NCI-H187 (cell line): ENCODE measurements at places on chromosomes 2 and 18.

GRCh38 chr2:16630463-16630862 lies 35.2 kb downstream of the CYRIA start:
- no peak for DNase-seq

- DNase-seq = no peak
Measured at GRCh38 chr2:15711126-15711860, 119.6 kb downstream of the DDX1 start.

DNA sequence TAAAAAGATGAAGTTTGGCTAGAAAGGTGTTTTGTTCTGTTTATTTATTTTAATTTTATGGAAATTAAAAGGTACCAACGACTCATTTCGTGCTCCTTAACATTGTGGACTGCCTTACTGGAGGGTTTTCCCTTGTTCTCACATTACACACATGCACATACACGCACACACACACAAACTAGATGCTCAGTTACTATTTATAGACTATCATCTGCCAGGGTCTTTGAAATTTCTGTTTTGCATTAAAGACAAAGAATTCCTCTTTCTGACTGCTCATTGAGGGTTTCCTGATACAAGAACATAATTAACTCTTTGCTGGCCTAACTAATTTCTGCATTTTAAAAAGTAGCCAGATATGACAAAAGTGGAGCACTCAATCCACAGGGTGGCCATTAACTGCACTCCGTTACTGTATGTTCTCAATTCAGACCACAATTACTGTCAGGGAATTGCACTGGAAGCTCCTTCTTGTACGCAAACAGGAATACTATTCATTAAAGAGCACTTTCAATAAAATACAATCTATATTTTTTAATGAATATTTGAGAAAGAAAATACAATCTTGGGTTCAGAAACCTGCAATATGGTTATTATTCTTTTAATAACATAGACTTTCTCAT lies 366.9 kb upstream of the GALNT5 start:
- no peak for DNase-seq

DNA sequence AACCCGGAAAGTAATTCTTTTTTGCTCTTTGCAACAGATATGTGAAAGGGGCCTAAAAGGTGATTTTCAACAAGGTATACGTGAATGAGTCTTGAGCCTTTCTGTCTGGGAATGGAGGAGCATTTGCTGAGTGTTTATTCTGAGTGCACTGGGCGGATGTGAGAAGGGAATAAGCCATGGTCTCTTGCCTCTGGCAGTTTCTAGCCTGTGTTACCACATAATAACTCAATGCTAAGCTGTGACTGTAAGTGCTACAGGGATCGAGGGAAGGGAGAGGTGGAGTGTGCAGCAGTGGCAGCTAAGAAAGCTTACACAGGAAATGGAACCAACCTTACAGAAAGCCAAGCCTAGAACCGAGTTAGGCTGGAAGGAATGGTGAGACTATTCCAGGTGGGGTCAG lies 444.3 kb downstream of the SLC4A3 start:
- DNase-seq = no peak
